CD8-positive, alpha-beta memory T cell (primary cell): ENCODE measurements at places on chromosomes 3 and 15. TPM values are rescaled to one million over a fixed set of nuclear protein-coding genes. Genes with fewer than 3 reads are reported as not detected.

CCR3 gene
- not detected for total RNA-seq

SNTN gene
- not detected for total RNA-seq

B3GNT5 gene
- total RNA-seq, result 10.0 TPM

SEMA6D gene
- not detected for total RNA-seq

MOBP gene
- total RNA-seq, result not detected

TMC3 gene
- not detected for total RNA-seq

PGBD4 gene
- total RNA-seq, result 3.2 TPM

- no peaks in the 10 kb centered on the region for H3K4me1 ChIP-seq
- no peak for DNase-seq
- H3K27me3 ChIP-seq, result no peaks in the 10 kb centered on the region
- no peak overlapping the region for H3K27ac ChIP-seq
Measured at GRCh38 chr3:172461530-172462138, 13.4 kb upstream of the GHSR start.

DNA sequence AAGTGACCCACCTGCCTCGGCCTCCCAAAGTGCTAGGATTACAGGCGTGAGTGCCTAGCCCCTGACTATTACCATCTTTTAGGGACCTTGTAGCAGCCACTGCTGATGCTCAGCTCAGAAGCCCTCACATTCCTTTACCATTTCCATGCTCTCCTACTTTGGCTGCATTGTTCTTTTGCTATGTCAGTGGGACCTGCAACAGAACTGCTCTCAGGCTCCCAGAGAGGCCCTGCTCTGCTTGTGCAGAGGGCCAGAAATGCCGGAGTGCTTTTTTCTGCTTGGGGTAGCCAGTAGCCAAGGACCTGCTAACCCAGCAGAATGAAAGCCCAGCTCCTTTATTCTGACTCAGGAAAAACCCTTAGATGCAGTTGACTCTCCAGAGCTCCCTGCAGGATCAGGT lies 18.3 kb upstream of the PROK2 start:
- H3K4me1 ChIP-seq, result no peaks in the 10 kb centered on the region
- DNase-seq, result no peak
- H3K36me3 ChIP-seq, result no peaks in the 10 kb centered on the region
- no peak overlapping the region for H3K4me3 ChIP-seq
- H3K27ac ChIP-seq, result no peak overlapping the region

GRCh38 chr15:73681856-73682599 lies 2.2 kb upstream of the CD276 start:
- no peak overlapping the region for H3K4me3 ChIP-seq
- H3K36me3 ChIP-seq, result no peaks in the 10 kb centered on the region
- H3K4me1 ChIP-seq, result no peaks in the 10 kb centered on the region

DNA sequence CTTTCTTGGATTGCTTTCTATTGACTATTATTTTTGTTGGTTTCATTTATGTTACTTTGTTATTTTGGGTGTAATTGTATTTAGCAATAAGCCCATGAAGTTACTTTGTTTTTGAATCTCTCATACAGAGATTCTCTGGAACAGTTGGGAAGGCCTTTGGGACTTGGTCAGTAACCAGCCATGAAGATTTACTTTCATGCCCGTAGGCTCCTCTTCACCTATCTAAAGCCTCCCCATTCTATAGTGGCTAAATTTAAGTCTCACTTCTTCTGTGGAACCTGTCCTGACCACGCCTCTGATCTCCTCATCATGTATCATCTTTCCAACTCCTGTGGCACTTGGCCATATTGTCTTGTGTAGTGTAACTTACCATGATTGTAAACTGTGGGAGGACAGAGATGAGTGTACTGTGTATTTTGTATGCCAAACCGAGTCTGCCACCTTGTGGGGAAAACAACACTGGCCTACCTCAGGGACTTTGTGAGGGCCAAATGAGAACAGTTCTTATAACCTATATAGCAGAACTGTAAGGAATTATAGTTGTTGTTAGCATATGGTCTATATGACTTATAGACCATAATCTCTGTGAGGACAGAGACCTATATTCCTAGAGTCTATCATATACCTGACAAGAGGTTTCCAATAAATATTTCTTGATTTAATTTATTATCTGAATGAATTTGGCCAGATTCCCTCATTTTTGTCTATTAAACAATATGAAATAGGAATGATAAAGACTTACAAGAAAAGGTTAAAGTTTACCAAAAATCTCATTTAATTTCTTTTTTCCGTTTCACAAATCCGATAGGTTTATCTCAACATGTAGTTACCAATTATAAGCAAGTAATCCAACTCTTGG lies 75.0 kb downstream of the STARD9 start:
- peak; percentile 28 for DNase-seq
- H3K4me1 ChIP-seq, result no peaks in the 10 kb centered on the region
- no peak overlapping the region for H3K4me3 ChIP-seq
- H3K36me3 ChIP-seq, result no peaks in the 10 kb centered on the region

- no peaks in the 10 kb centered on the region for H3K36me3 ChIP-seq
- H3K4me3 ChIP-seq, result no peak overlapping the region
- no peaks in the 10 kb centered on the region for H3K27me3 ChIP-seq
- no peaks in the 10 kb centered on the region for H3K4me1 ChIP-seq
Measured at GRCh38 chr15:69424748-69425413, 10.7 kb downstream of the KIF23 start.

DNA sequence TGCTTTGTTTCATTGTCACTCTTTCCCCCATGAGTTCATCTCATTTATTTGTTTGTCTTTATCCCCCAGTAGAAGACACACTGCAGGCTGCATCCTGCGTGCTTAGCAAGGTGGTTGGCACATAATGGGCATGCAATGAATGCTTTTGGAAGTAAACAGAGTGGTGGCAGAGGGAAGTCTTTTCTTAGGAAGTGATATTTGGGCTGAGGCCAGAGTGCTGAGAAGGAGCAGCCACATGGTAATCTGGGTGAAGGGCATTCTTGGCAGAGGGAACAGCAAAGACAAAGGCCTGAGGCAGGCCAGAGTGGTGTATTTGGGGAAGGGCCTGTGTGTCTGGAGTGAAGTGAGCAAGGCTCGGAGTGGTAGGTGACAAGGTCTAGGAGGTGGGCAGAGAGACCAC lies 17.7 kb upstream of the ADAMTS7 start:
- H3K27me3 ChIP-seq, result no peaks in the 10 kb centered on the region
- no peaks in the 10 kb centered on the region for H3K36me3 ChIP-seq
- H3K4me1 ChIP-seq, result no peaks in the 10 kb centered on the region
- no peak for DNase-seq

DNA sequence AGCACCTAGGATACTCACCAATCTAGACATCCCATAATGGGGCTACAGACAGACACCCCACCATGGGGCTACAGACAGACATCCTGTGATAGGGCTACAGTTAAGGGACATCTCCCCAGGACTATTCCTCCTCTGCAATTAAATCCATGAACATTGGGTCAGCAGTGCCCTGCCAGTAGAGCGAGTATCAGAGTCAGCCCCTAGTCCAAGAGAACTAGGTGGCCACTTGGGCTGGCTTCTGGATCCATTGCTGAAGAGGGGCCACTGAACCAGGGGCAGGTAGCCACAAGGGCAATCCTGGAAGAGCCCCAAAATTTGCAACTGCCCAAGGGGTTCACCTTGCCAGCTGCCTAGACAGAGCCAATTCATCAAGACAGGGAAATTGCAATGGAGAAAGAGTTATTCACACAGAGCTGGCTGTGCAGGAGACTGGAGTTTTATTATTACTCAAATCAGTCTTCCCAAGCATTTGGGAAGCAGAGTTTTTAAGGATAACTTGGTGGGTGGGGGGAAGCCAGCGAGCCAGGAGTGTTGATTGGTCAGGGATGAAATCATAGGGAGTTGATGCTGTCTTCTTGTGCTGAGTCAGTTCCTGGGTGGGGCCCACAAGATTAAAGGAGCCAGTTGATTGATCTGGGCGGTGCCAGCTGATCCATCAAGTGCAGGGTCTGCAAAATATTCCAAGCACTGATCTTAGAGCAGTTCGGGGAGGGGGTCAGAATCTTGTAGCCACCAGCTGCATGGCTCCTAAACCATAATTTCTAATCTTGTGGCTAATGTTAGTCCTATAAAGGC lies 170.2 kb upstream of the SMAD3 start:
- H3K4me3 ChIP-seq, result no peak overlapping the region
- H3K27ac ChIP-seq, result no peak overlapping the region
- no peaks in the 10 kb centered on the region for H3K27me3 ChIP-seq

DNA sequence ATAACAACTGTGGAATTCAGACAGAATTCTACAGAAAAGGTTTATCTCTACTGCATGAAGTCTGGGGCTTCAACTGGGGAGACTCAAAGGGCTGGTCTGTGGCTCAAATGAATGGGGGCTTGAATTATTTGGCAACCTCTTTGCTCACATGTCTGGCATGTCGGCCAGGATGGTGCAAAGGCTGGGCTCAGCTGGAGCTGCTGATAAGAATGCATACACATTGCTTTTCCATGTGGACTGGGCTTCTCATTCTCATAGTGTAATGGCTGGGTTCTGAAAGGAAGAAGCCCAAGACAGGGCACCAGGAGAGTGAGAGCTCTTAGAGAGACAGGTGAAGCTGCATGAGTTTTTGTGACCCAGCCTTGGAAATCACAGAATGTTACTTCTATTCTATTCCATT lies 194.3 kb upstream of the SGO1 start:
- DNase-seq, result no peak
- H3K36me3 ChIP-seq, result no peaks in the 10 kb centered on the region
- no peaks in the 10 kb centered on the region for H3K4me1 ChIP-seq
- H3K4me3 ChIP-seq, result no peak overlapping the region
- no peaks in the 10 kb centered on the region for H3K27me3 ChIP-seq

DNA sequence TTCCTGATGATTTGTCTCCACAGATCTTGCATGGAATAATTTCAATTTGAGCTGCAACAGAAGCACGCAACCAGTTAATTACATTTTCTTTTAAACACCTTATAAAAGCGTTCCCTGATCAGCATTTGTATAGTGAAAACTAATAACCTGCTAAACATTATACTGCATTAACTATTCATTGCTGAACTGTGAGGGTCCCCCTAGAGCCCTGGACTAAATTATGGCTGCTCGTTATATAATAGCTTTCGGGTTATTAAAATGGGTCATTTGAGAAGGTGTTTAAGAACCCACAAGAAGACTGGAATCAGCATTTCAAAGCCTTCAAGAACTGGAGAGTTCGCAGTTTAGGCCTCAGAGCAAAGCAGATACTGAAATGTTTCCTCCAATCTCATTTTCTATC lies 52.9 kb upstream of the ICE2 start:
- H3K36me3 ChIP-seq, result peaks cover 4% of the 10 kb centered on the region
- no peak overlapping the region for H3K4me3 ChIP-seq
- no peak for DNase-seq
- H3K27me3 ChIP-seq, result no peaks in the 10 kb centered on the region

- no peak overlapping the region for H3K4me3 ChIP-seq
- H3K4me1 ChIP-seq, result no peaks in the 10 kb centered on the region
- peaks cover 11% of the 10 kb centered on the region for H3K27me3 ChIP-seq
- H3K36me3 ChIP-seq, result no peaks in the 10 kb centered on the region
Measured at GRCh38 chr3:137764563-137765309, 621 bp downstream of the SOX14 start.

- H3K4me1 ChIP-seq, result no peaks in the 10 kb centered on the region
- no peak for DNase-seq
- no peaks in the 10 kb centered on the region for H3K27me3 ChIP-seq
Measured at GRCh38 chr3:189978753-189979152, 141.9 kb downstream of the P3H2 start.

- DNase-seq, result no peak
- no peaks in the 10 kb centered on the region for H3K4me1 ChIP-seq
- no peak overlapping the region for H3K27ac ChIP-seq
- H3K27me3 ChIP-seq, result no peaks in the 10 kb centered on the region
Measured at GRCh38 chr3:161989012-161989411, 492.4 kb downstream of the OTOL1 start.

DNA sequence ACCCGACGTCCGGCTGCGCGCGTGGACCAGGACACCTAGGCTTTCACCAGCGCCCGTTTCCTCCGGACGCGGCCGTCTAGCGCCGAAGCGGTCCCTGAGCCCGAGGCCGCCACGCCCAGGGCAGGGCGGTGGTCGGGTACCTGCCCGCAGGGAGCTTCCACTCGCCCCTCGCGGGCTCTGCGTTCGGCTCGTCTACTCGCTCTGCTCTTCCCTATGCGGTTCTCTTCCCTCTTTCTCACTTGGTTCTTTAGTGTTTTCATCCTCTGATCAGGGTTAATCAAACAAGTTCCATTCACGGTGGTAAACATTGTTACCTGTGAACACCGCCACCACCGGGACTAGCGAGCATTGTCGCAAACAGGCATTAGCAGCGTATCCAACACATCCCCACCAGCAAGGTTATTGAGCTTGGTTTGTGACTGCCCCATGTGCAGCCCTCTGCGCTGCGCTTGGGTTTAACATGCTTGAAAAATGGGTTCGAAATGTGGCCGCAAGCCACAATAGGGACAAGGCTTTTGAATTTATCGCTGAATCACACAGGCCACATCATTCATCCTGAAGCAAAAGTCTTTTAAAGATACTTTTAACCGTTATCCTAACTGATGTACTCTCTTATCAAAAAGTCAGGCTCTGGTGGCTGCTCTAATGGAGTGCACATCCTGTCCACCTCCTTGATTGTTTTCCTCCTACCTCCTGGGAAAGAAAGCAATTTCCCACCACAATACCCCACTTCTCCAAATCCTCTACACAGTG lies 843 bp upstream of the CD47 start:
- H3K27ac ChIP-seq, result peak overlapping the region; percentile 97
- peaks cover 44% of the 10 kb centered on the region for H3K4me1 ChIP-seq
- H3K4me3 ChIP-seq, result peak overlapping the region; percentile 62
